ENCODE measurements at places on chromosomes 1 and 21.

GRCh38 chr1:150696162-150696561, 792 bp downstream of the GOLPH3L start:
- DNase-seq, result no peak

GRCh38 chr1:51063121-51063520, 38.9 kb upstream of the C1orf185 start:
- DNase-seq, result no peak

GRCh38 chr1:184399192-184399847, 12.5 kb downstream of the C1orf21 start:
- no peak for DNase-seq

DNA sequence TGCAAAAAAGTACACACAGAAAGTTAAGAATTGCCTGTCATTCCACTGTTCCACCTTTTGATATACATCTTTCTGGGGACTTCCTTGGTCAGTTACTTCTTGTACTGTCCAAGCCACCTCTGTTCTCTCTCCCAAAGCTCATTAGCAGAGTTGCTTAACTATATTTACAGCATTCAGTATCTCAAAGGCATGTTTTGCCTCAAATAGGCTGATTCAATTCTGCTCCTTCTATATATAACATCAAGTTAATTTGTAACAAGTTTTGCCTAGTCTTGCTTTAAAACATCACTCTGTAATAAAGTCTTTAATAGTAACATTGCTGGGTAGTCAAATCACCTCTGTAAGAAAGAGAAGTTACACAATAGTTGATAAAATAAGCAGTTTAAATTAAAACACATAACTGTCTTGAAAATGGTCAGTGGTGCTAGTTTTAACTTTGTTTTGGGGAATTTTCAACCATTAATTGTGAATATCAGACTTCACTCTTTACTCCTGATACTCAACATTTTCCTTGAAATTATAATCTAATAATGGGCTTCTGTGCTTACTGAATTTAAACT, 35.7 kb downstream of the EDARADD start:
- no peak for DNase-seq

GRCh38 chr1:236848274-236848923, 53.3 kb downstream of the MTR start:
- no peak for DNase-seq

DNA sequence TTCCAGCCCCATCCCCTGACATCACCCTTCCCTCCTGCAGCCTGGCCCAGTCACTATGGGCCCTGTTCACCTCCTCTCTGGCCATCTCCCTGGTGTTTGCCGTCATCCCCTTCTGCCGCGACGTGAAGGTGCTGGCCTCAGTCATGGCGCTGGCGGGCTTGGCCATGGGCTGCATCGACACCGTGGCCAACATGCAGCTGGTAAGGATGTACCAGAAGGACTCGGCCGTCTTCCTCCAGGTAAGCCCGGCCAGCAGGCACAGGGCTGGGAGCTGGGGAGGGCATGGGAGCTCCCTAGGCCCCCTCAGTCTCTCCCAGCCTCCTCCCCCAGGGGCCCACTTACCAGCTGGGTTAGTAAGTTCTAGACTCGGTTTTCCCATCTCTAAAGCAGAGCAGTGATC, 52.1 kb downstream of the ELK4 start:
- DNase-seq, result no peak

GRCh38 chr1:57255945-57256344, 167.9 kb downstream of the DAB1 start:
- DNase-seq, result no peak

GRCh38 chr1:194870860-194871259, 1684.4 kb upstream of the B3GALT2 start:
- no peak for DNase-seq

DNA sequence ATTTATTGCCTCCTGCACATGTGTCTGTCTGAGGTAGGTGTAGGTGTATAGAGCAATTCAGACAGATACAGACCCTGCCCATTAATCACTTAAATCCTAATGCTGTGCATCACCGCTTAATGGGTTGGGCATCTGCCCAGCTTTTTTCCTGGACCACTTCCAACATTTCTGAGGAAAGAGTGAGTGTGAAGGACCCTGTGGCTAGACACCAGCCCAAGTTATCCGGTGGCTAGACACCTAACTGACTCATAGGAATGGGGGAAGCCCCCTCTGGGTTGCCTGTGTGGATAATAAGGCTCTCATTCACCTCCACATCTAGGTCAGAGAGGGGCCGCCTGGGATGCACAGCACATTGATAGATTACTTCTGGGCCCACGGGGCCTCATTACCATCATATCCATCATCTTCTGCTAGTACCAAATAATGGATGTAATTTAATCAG, 121.1 kb upstream of the RAVER2 start:
- no peak for DNase-seq

DNA sequence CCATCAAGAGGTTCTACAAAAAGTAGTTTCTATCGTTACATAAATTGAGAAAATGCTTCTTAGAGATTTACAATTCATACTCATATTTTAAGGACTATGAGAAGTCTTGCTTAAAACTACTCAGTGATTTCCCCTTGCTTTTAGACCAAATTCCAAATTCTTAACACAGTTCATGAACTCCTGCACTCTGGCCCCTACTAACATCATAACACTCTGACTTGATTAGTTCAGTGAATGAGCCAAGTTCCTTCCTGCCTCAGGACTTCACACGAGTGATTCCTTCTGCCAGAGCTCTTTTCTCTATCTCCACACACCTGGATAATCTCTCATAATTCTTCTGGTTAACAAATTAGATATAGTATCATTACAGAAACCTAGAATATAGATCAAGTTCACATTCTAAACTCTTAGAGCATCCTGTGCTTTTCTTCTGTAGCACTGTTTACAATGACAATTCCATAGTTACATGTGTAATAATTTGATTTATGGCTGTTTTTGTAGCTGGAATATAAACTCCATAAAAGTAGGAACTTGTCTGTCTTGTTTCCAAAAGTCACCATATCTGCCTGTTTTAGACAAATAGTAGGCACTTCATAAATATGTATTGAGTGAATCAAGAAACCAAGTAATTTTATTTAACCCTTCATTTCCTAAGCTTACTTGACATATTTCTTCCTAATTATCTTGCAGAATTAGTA, 59.9 kb downstream of the NUF2 start:
- DNase-seq, result no peak

- DNase-seq, result no peak
These were observed 9.9 kb upstream of the GPR25 start for GRCh38 chr1:200862713-200863415.

DNA sequence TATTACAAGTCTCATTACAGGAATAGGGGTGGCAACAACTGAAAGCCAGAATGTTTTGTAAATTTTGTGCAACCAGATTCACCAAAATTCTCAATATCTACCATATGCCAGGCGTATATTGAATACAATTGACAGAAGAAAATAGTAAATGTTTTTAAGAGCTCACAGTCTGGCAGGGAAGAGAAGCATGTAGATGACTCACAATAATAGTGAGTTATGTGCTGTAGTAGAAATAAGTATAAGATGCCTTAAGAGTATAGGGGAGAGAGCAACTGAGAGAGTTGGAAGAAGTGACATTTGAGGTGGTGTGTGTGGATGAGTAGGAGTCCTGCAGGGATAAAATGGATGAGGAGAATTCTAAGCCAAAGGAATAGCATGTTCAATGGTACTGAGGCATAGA, 170.5 kb upstream of the FGGY start:
- no peak for DNase-seq

DNA sequence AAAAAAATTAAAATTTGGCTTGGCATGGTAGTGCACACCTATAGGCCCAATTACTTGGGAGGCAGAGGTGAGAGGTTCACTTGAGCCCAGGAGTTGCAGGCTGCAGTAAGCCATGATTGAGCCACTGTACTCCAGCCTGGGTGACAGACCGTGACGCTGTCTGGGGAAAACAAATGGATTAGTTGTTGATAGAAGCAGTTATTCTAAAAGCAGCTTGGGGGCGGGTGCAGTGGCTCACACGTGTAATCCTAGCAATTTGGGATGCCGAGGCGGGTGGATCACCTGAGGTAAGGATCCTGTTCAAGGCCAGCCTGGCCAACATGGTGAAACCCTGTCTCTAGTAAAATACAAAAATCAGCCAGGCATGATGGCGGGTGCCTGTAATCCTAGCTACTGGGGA, 40.3 kb downstream of the KIF1B start:
- DNase-seq, result no peak

DNA sequence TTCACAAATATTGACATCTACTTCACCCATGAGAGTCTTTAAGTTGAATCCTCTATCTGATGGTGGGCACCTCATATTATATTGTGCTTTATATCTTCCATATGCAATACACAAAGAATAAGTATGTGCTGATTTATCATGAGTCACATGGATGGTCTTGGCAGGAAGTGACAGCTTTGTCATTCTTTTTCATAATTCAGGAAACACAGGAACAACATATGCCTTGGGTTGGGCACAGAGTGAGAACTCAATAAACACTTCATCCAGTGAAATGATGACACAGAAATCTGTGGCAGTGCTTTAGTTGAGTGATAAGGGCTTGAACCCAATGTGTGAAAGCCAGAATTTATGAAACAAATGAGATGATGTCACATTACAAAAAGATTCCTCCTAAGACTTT, 41.2 kb downstream of the GADD45A start:
- DNase-seq, result no peak

GRCh38 chr21:45421846-45422775, 17.1 kb downstream of the COL18A1 start:
- DNase-seq, result no peak

- no peak for DNase-seq
These were observed 17.6 kb upstream of the MCL1 start for GRCh38 chr1:150596976-150597375.

- no peak for DNase-seq
These were observed 115.4 kb upstream of the TIAM1 start for GRCh38 chr21:31459457-31459856.

Data from caudate nucleus (tissue), 63 donors.